Stimulated activated CD8-positive, alpha-beta memory T cell treated with anti-CD3 and anti-CD28 coated beads, Interleukin-4, amount 100 ng/mL, for 4 hours (primary cell): ENCODE measurements at places on chromosomes 7 and 10.

DNA sequence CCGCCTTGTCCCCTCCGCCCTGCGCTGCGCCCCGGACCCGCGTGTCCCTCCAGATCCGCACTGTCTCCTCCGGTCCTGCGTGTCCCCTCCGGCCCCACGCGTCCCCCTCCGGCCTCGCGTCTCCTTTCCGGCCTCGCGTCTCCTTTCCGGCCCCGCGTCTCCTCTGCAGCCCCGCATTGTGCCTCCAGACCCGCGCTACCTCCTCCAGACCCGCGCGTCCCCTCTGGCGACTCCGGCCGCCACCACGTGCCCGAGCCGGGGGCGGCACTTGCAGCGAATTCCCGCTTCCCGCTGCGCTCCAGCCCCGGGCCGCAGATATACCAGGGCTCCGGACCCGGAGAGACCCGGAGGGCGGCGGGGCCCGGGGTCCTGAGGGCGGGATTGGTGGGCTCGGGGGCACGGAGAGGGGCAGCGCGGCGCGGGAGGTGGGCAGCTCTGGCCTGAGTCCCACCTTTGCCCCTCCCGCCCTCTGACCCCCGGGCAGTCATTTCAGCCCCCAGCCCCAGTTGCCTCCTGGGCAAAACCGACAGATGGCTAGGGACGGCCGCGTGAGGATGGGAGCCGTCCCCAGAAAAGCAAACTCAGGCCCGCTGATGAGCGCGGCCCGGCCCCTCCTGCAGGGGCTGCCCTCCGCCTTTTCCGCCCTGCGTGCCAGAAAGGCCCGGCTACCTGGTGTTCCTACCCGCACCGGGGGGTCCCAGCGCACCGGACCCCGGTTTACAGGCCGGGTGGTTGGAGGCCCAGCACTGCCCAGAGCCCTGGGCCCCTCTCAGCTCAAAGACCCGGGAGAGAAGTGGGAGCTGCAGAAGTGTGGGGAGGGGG, 56.5 kb downstream of the RBM17 start:
- no peak for DNase-seq

DNA sequence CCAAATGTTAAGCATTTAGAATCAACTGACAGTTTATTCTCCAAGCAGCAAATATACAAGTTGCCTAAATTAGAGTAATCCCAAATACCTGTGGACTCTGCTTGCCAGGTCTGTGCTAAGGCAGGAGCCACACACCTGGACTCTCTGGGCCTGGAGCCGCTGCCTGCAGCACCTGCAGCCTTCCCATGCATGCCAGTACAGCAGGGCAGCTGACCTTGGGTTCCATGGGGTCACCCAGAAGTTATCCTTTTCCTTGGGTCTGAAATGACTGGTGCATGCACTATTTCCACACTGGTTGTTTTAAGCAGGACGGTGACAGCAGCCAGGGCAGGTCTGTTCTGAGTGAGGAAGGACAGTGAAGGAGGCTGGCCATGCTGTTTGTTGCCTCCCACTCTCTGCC, 573.2 kb downstream of the GLRX3 start:
- no peak for DNase-seq

GRCh38 chr10:80414142-80414895, 6.0 kb downstream of the PRXL2A start:
- DNase-seq, result no peak

- DNase-seq, result no peak
Measured at GRCh38 chr10:99612167-99612831, 7.9 kb downstream of the SLC25A28 start.

DNA sequence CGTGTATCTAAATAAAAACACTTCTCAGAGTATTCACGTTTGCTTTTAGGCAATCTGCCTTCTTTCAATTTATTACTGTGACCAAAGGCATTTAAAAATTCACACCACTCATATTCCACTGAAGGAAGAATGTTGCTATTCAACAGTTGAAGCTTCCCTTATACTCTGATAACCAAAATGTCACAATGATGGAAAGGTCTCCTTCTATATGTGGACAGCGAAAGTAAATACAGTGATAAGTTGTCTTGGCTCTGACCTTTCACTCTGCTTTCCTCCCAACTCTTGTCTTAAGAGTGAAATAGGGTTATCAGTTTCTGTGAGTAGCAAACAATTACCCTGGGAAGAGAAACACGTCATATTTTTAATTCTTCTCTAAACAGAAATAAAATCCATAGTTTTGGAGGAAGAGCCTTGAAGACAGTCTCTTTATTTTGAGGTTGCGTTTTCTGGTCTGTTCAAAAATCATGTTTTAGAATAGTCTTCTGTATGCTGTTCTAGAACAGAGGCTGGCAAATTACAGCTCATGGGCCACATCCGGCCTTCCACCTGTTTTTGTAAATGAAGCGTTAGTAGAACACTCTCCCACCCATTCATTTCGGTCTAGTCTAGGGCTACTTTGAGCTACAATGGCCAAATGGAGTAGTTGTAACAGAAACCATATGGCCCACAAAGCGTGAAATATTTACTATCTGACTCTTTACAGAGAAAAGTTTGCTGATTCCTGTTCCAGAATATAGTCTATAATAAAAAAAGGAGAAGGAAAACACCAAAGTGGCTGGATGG, 41.3 kb downstream of the ETV1 start:
- no peak for DNase-seq

GRCh38 chr10:17835688-17836087, 26.5 kb downstream of the MRC1 start:
- no peak for DNase-seq

DNA sequence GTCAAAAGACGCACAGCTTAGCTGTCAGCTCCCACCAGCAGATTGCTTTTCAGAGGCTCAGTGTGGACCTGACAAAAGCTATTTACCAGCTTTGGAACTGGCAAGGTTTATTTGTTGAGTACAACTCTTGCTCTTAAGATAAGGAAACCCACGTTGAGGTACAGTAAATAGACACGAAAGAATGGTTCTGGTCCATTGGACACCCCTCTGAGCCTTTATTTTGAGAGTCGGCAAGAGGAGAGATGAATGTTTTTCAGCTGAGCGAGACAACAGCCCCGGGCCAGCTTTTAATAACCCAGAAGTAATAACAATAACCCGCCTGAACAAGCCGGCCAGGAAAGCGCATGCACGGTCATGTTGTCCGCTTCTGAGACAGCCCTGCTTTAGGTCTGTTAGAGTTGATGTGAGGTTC, 49.0 kb downstream of the WNT2 start:
- DNase-seq, result no peak

GRCh38 chr10:80447436-80448190, 6.5 kb upstream of the TSPAN14 start:
- no peak for DNase-seq

DNA sequence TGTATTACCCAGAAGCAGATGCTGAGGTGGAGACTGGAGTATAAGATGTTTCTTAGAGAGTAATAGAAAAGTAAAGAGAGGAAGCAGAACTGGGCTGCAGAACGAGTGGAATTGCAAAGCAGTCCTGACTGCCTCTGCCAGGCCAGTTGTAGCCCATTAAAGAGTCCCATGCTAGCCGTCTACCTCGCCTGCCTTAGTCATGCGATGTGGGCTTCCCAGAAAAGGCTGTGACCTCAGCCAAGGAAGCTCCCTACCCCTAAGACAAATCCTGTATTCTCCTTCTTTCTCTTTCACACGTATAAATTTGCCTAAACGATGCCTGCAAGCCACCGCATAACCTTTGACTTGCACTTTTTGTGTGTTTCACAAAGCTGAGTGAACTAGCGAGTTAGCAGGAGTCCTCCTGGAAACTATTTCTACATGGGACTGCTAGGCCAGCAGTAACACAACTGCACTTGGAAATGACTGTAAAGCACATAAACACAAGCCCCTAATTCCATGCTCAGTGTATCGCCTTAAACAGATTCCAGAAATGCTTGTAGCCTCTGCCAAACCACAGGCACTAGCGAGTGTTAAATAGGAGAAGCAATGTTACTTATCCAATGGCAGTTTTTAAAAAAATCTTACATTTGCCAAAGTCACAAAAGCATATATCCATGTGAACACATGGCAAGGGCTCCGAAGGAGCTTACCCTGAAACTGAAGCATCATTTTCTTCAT, 47.4 kb upstream of the GNAI1 start:
- DNase-seq, result no peak

GRCh38 chr10:52879091-52879807, 106.7 kb upstream of the MBL2 start:
- no peak for DNase-seq

DNA sequence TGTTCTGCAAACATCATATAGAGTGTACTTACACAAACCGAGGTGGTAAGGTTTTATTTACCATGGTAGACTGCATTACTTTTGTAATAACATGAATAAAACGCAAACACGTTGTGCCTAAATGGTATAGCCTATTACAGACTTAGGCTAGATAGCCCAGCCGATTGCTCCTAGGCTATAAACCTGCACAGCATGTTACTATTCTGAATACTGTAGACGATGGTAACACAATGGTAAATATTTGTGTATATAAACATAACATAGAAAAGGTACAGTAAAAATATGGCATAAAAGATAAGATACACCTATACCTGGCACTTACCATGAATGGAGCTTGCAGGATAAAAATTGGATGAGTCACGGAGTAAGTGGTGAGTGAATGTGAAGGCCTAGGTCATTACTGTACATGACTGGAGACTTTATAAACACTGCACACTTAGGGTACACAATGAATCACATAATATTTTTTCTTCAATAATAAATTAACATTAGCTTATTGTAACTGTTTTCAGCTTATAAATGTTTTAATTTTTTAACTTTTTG, 16.3 kb downstream of the AKR1D1 start:
- DNase-seq, result no peak
